Neural crest cell (in vitro differentiated cells): ENCODE measurements at places on chromosomes 2 and 18. TPM values are rescaled to one million over a fixed set of nuclear protein-coding genes. Genes with fewer than 3 reads are reported as not detected.

GRCh38 chr2:28406276-28407096, 13.8 kb downstream of the FOSL2 start:
- peaks cover 6% of the 10 kb centered on the region for H3K4me1 ChIP-seq
- no peak overlapping the region for H3K4me3 ChIP-seq
- H3K27me3 ChIP-seq: no peaks in the 10 kb centered on the region
- no peak for DNase-seq

- H3K4me1 ChIP-seq: no peaks in the 10 kb centered on the region
- no peak overlapping the region for H3K4me3 ChIP-seq
- H3K27me3 ChIP-seq: no peaks in the 10 kb centered on the region
- DNase-seq: no peak
Measured at GRCh38 chr2:184637781-184638180, 39.5 kb downstream of the ZNF804A start.

The GALNT5 gene
- total RNA-seq: 0.12 and 0.20 TPM in 2 replicates

The AQP12A gene
- total RNA-seq: not detected in 2 replicates

DNA sequence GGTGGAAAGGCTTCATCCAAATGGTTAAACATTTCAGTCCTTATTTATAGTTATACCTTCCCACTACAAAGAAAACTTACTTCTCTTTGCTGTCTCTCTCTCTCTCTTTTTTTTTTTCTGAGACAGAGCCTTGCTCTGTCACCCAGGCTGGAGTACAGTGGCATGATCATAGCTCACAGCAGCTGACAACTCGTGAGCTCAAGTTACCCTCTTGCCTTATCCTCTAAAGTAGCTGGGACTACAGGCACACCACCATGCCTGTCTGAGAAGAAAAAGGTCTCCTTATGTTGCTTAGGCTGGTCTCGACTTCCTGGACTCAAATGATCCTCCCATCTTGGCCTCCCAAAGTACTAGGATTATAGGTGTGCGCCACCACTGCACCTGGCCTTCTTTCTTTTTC, 32.3 kb upstream of the OLA1 start:
- H3K4me3 ChIP-seq: no peak overlapping the region
- H3K27ac ChIP-seq: no peak overlapping the region
- peaks cover 3% of the 10 kb centered on the region for H3K4me1 ChIP-seq
- DNase-seq: no peak

DNA sequence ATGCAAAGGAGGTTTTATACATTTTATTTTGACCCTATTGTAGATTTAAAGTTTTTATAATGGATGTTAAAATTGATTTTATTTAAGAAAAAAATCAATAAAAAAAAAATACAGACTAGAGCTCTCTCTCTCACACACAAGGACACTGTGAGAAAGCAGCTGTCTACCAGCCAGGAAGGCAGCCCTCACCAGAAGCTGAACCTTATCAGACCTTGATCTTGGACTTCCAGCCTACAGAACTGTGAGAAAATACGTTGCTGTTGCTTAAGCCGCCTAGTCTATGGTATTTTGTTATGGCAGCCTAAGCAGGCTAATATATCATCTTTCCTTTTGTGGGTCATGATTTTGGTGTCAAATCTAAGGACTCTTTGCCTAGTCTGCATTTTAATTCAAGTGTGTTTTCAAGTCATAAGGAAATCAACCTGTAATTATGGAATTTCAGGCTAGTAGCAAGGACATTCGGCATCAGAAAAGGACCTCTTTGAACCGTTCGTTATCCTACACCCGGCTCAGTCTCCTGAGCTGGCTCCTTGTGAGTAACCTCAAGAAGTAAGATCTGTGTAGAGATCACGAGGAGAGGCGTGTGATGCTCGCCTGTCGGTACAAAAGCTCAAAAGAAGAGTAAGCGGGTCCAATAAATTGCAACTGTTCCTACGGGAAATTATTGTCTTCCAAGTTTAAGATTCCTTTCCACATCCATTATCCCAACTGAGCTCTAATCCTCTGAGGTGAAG, 98.2 kb downstream of the PDCL3 start:
- DNase-seq: no peak
- no peaks in the 10 kb centered on the region for H3K36me3 ChIP-seq
- H3K27me3 ChIP-seq: no peaks in the 10 kb centered on the region
- no peak overlapping the region for H3K27ac ChIP-seq
- H3K4me3 ChIP-seq: no peak overlapping the region

The UPP2 gene
- not detected in 2 replicates for total RNA-seq

DNA sequence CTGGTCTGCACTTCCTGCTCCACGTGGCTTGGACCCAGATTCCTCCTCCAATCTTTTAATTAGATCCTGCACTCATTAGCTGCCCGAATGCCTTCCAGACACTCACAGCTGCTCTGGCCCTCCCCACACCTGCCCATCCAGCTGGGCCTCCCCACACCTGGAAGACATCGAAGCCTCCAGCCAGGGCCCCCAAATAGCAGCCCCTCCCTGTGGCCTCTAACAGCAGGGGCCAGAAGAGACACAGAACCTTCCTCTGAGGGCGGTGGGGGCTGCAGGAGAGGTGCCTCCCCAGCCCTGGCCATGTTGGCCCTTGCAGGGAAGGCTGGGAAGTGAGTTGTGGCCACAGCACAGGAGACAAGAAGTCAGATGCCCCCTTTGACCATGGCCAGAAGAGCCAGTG, 252.8 kb downstream of the DYSF start:
- DNase-seq: no peak
- H3K27ac ChIP-seq: no peak overlapping the region
- no peaks in the 10 kb centered on the region for H3K36me3 ChIP-seq
- no peak overlapping the region for H3K4me3 ChIP-seq

GRCh38 chr2:54568876-54569321, 112.8 kb downstream of the SPTBN1 start:
- peaks cover 76% of the 10 kb centered on the region for H3K4me1 ChIP-seq
- H3K36me3 ChIP-seq: peaks cover 4% of the 10 kb centered on the region
- peak overlapping the region; percentile 65 for H3K27ac ChIP-seq
- peak overlapping the region; percentile 4 for H3K4me3 ChIP-seq
- no peak for DNase-seq
- H3K27me3 ChIP-seq: no peaks in the 10 kb centered on the region

DNA sequence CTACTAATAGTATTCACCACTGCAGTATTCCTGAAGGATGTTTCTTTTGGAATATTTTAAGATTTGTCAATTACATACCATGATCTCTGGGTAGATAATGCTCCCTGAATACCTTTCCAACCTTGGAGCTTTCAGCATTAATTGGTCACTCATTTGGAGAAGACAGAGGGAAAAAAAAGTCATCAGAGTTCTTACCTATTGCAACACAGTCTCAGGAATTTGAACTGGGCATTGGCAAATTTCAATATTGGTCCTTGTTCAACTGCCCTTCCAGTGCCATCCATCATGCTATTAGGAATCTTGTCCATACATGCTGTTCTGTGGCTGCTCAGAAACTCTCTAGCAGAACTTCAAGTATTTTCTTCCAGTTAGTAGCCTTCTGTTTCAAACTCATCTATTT, 83.6 kb upstream of the KCNJ3 start:
- H3K4me1 ChIP-seq: no peaks in the 10 kb centered on the region
- H3K27me3 ChIP-seq: no peaks in the 10 kb centered on the region
- H3K36me3 ChIP-seq: no peaks in the 10 kb centered on the region
- no peak for DNase-seq
- H3K4me3 ChIP-seq: no peak overlapping the region

DNA sequence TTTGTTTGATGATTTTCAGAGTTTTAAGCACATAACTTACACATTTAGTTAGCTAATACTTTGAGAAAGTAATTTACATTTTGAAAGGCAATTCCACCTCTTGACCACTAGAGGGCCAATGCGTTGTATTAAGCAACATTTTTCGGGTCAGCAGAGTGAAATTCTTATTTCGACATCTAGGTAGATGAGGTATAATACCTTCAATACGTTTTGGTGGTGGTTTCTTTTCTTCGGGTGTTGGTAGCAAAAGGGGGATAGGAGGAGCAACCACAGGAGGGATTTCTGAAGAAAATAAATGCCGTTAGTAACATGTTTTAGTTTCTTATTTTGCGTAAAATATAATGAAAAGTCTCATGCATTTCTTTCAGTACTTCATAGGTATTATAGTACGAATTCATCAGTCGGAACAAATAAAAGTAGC, 106.3 kb downstream of the TTN start:
- H3K4me3 ChIP-seq: no peak overlapping the region
- no peaks in the 10 kb centered on the region for H3K27me3 ChIP-seq
- no peak for DNase-seq

The GLI2 gene
- total RNA-seq: 48.8 and 49.1 TPM in 2 replicates

GRCh38 chr18:10860928-10861327, 288.4 kb downstream of the PIEZO2 start:
- H3K4me1 ChIP-seq: peaks cover 5% of the 10 kb centered on the region
- H3K36me3 ChIP-seq: peaks cover 16% of the 10 kb centered on the region
- H3K4me3 ChIP-seq: no peak overlapping the region
- DNase-seq: no peak

- H3K36me3 ChIP-seq: no peaks in the 10 kb centered on the region
- H3K4me1 ChIP-seq: peaks cover 21% of the 10 kb centered on the region
- H3K4me3 ChIP-seq: no peak overlapping the region
- peaks cover 65% of the 10 kb centered on the region for H3K27me3 ChIP-seq
- H3K27ac ChIP-seq: no peak overlapping the region
Measured at GRCh38 chr18:48186861-48187260, 222.3 kb downstream of the ZBTB7C start.

The GKN2 gene
- total RNA-seq: not detected in 2 replicates

DNA sequence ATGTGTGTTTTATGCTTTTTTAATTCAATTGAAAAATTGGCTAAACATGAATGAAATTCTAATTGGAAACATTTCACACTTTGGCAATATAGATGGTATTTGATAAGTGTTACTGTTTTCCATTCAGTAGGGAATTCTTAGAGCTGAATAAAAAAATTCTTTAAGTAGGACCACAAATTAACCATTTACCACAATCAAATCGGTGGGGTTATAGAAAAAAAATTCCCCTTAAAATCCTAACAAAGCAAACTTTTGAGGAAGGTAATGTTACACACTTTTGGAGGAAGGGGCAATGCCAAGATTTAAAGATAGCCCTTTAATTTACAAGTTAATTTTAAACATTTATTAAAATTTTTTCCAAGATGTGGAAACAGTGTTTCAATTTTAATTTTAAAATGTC, 279.0 kb upstream of the FIGN start:
- H3K4me1 ChIP-seq: peaks cover 53% of the 10 kb centered on the region
- H3K4me3 ChIP-seq: peak overlapping the region; percentile 77
- H3K27me3 ChIP-seq: no peaks in the 10 kb centered on the region
- no peaks in the 10 kb centered on the region for H3K36me3 ChIP-seq
- DNase-seq: no peak

The PAX8 gene
- total RNA-seq: 0.49 and 0.98 TPM in 2 replicates

DNA sequence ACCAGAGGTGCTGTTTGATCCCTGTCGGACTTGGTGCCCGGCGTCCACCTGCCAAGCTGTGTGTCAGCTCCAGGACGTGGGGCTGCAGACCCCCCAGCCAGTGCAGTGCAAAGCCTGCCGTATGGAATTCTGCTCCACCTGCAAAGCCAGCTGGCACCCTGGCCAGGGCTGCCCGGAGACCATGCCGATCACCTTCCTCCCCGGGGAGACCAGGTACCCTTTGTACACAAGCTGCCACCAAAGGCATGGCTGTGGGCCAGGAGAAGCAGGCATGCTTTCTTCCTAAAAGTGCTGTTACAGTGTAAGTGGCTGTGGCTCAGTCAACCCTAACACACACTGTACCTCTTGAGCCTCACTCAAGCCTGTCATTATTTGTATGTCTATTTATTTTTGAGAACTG, 103.3 kb downstream of the RNF144A start:
- H3K36me3 ChIP-seq: peaks cover 14% of the 10 kb centered on the region
- H3K27ac ChIP-seq: no peak overlapping the region
- no peaks in the 10 kb centered on the region for H3K27me3 ChIP-seq
- no peak for DNase-seq

The CDH20 gene
- 0.36 and 0.63 TPM in 2 replicates for total RNA-seq

The KRCC1 gene
- total RNA-seq: 15.5 and 16.5 TPM in 2 replicates

The C1GALT1C1L gene
- total RNA-seq: not detected in 2 replicates

DNA sequence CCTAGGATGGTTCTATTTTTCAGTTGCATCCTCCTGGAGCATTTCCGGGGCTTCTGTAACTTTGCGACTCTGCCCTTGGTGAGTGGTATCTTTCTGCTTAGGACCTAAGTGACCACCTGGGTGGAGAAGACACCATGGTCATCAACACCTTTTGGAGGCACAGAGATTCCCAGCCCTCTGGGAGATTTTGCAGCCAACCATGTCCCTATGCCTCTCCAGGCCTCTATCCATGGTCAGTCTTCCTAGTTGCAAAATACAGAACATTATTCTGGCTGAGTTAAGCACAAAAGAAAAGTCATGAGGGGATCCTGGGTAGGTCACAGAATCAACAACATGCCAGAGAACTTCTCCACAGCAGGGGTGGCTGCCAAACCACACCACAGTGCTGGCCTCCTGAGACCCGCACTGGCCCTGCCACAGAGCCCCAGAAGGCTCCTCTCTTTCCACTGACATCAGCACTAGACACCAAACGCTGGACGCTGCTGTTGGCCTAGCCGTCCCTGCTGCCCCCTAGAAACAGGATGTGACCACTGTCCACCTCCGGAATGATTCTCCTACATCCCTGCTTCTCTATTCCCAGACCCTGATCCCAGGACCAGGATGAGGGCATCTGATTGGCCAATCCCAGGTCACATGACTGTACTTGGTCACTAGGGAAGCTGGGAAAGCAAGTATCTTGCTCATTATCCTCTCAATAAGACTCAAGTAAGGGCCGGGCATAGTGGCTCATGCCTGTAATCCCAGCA, 47.7 kb downstream of the SMAD7 start:
- H3K4me1 ChIP-seq: no peaks in the 10 kb centered on the region
- no peak overlapping the region for H3K4me3 ChIP-seq
- peak overlapping the region; percentile 43 for H3K27ac ChIP-seq
- peaks cover 2% of the 10 kb centered on the region for H3K36me3 ChIP-seq
- no peak for DNase-seq
- no peaks in the 10 kb centered on the region for H3K27me3 ChIP-seq

DNA sequence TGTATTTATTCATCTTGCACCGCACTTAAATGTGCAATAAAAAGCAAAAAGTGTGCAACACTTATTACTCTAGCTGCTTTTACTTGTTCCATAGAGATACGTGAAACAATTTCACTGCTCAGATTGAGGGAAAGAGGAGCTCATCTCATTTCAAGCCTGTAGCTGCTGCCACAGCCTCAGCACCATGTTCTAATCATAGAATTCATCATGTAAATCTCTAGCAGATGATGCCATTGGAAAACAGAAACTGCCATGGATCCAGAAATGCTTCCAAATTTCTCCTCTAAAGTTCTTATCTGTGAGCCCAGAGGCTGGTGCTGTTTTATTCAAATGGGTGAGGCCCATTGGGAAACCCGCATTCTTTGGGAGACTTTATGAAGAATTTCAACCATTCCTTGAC, 2.0 kb downstream of the CDC42EP3 start:
- H3K27ac ChIP-seq: no peak overlapping the region
- H3K27me3 ChIP-seq: no peaks in the 10 kb centered on the region
- H3K4me3 ChIP-seq: peak overlapping the region; percentile 92
- H3K36me3 ChIP-seq: no peaks in the 10 kb centered on the region
- no peak for DNase-seq

The POTEC gene
- not detected in 2 replicates for total RNA-seq
